ENCODE measurements at places on chromosomes 4 and X. TPM values are rescaled to one million over a fixed set of nuclear protein-coding genes. Genes with fewer than 3 reads are reported as not detected.

DNA sequence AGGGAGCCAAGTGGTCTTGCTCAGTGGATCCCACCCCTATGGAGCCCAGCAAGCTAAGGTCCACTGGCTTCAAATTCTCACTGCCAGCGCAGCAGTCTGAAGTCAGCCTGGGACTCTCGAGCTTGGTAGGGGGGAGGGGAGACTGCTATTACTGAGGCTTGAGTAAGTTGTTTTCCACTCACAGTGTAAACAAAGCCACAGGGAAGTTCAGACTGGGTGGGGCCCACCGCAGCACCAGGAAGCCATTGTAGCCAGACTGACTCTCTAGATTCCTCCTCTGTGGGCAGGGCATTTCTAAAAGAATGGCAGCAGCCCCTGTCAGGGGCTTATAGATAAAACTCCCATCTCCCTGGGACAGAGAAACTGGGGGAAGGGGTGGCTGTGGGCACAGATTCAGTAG lies 721.0 kb upstream of the NDST4 start:
- no peak overlapping the region for H3K27ac ChIP-seq
- no peaks in the 10 kb centered on the region for H3K27me3 ChIP-seq
- DNase-seq: no peak
- no peaks in the 10 kb centered on the region for H3K36me3 ChIP-seq

- H3K4me1 ChIP-seq: no peaks in the 10 kb centered on the region
- DNase-seq: no peak
- no peaks in the 10 kb centered on the region for H3K36me3 ChIP-seq
These were observed 140.0 kb downstream of the TBL1X start for GRCh38 chrX:9604908-9605306.

DNA sequence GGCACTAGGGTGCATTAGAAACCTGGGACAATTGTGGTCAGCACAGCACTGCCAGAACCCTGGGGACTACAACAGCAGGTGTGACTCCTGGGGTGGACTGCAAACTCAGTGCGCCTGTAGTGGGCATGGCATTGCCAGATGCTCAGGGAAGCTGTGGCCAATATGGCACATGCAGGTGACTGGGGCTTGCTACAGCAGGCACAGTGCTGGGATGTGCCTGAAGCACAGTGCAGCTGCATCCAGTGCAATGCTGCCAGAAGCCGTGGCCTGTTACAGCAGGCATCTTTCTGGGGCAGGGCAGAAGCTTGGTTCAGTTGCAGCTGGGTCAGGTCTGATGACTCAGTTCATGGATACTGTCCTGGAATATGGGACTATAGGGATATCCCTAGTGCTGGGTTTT lies 445.8 kb downstream of the CCSER1 start:
- H3K4me1 ChIP-seq: no peaks in the 10 kb centered on the region
- H3K27me3 ChIP-seq: no peaks in the 10 kb centered on the region
- H3K36me3 ChIP-seq: no peaks in the 10 kb centered on the region
- DNase-seq: no peak

Gene RADX
- total RNA-seq: 13.7 TPM

DNA sequence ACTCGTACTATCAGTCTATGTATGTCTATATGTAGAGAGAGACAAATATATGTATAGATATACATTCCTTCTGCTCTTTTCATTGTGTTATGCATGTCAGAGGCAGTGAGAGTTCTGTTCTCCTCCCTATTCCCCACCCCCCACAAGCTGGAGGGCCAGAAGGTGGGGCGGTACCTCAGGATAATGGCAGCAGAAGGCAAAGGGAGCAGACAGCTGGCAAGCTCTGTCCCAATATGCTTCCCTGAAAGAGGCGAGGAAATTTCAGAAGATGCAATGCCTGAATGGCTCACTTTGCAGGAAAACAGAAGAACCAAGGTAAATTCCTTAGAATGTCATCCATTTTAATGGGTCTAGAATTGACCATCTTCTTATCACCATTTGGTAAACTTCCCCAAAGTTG lies 114.4 kb downstream of the NAA11 start:
- no peaks in the 10 kb centered on the region for H3K36me3 ChIP-seq
- no peak for DNase-seq
- no peak overlapping the region for H3K4me3 ChIP-seq
- no peaks in the 10 kb centered on the region for H3K27me3 ChIP-seq

DNA sequence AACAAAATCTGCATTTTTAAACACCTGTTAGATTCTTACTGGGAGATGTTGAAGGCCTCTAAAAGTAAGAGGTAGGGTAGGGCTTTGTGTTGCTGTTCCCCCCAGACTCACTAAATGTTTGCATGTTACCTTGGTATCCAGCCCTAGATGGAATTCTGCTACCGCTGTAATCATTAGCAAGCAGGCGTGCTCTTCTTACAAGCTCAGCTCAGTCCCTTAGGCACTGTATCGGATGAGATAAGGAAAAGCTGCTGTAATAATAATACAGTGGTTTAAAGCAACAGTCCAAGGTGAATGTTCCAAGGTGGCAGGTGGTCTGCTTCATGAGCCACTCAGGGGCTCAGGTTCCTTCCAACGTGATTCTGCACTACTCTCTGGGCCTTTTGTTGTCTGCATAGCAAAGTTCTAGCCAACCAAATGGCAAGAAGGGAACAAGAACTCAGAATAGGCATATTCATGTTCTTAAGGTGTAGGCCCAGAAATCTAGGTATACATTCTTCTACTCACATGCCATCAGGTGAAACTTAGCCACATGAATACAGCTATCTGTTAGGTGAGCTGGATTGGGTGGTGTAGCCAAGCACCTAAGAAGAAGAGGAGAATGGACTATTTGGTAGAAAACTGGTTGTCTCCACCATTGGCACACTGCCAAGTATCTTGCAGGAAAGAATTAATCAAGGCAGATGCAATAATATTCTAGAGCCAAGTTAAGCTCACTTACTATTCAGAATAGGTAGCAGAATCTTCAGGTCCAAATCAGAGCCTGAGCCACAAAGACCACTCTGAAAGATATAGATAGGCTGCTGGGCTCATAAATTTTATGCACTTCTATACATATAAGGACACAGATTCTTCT lies 46.0 kb downstream of the COQ2 start:
- no peak overlapping the region for H3K27ac ChIP-seq
- H3K36me3 ChIP-seq: no peaks in the 10 kb centered on the region
- no peaks in the 10 kb centered on the region for H3K4me1 ChIP-seq
- no peak for DNase-seq
- no peaks in the 10 kb centered on the region for H3K27me3 ChIP-seq
- H3K4me3 ChIP-seq: no peak overlapping the region

DNA sequence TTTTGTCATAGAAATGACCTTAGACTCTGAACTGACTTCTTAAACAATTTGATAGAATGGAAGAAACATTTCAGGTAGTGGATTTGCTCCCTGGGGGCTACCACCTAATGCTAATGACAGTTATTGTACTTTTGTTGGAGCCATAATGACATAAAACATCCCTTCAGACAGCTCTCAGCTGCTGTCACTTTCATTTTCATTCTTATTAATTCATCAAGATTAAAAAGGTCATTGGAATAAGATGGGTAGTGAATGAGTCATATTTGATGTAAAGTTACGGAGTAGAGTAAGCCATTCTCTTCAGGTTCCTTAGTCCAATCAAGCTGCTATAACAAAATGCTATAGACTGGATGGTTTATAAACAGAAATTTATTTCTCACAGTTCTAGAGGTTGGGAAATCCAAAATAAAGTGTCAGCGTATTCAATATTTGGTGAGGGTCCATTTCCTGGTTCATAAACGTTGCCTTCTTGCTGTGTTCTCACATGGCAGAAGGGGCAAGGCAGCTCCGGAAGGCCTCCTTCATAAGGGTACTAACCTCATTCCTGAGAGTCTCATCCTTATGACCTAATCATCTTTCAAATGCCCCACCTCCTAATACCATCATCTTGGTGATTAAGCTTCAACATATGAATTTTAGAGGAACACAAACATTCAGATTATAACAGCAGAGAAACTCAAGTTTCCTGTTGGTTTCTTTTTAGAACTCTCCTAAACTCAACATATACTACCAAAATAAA lies 268.5 kb downstream of the ARAP2 start:
- no peak for DNase-seq
- no peaks in the 10 kb centered on the region for H3K4me1 ChIP-seq
- H3K4me3 ChIP-seq: no peak overlapping the region
- H3K27ac ChIP-seq: no peak overlapping the region
- H3K27me3 ChIP-seq: no peaks in the 10 kb centered on the region

DNA sequence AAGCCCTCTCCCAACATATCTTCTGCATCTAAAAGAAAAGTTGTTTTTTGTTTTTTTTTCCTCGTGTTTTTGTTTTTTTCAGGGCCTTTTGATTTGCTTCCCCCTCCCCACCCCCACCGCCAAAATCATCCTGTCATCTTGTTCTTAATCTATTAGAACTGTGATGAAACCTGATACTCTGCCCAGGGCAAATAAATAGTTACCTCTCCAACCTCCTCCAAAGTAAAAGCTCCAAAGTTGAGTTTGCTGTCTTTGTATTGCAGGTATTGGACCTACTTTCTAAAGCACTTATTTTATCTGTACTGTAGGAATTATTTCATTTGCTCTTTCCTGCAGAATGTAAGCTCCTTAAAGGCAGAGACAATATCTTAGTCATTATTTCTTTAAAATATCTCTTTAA lies 172.9 kb downstream of the SOWAHB start:
- H3K27ac ChIP-seq: no peak overlapping the region
- H3K36me3 ChIP-seq: no peaks in the 10 kb centered on the region
- no peak overlapping the region for H3K4me3 ChIP-seq
- no peak for DNase-seq
- H3K27me3 ChIP-seq: no peaks in the 10 kb centered on the region
- no peaks in the 10 kb centered on the region for H3K4me1 ChIP-seq

DNA sequence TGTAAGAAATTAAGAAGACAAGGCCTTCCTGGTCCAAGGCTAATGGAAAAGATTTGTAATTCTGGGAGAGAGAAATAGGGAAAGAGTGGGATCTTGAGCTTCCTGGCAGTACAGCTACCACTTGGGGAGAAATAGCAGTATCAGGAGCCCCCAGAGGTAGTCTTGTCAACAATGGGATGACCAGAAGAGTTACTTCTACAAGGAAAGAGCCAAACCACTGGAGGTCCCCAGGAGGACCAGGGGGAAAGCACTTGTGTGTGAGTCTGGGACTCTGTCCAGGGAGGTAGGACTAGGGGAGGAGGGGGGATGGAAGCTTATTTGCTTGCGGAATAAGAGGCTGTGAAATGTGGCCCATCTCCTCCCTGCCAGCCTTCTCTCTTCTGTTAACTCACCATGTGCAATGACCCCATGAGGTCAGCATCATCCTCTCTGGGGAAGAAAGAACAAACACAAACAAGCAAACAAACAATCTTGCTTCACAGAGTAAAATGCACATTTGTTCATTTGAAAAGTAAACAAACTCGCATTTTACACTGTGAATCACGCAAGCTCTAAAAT lies 160.1 kb downstream of the STK32B start:
- H3K27ac ChIP-seq: no peak overlapping the region
- peaks cover 4% of the 10 kb centered on the region for H3K4me1 ChIP-seq
- H3K36me3 ChIP-seq: no peaks in the 10 kb centered on the region
- no peak for DNase-seq
- no peak overlapping the region for H3K4me3 ChIP-seq
- no peaks in the 10 kb centered on the region for H3K27me3 ChIP-seq

Gene KIF4A
- not detected for total RNA-seq

GRCh38 chr4:77226939-77227705 lies 70.1 kb downstream of the CCNG2 start:
- no peaks in the 10 kb centered on the region for H3K4me1 ChIP-seq
- H3K27ac ChIP-seq: no peak overlapping the region
- no peaks in the 10 kb centered on the region for H3K27me3 ChIP-seq
- no peaks in the 10 kb centered on the region for H3K36me3 ChIP-seq
- no peak overlapping the region for H3K4me3 ChIP-seq

DNA sequence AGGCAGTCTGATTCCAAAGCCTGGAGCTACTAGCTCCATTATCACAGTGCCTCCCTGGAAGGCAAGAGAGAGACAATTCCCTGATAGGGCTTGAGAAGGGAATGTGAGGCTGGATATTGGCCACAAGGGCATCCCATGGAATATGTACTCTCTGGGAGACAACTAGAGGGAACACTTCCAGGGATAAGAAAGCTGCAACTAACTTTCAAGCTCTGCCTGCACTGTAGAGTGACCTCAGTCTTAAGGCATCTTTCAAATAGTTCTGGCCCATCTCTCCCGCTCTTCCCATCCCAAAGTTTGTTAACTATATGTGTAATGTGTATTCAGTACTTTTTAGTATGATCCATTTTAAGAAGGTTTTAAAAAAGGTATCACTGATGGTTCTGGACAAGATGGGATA lies 13.1 kb upstream of the RNF212 start:
- H3K4me1 ChIP-seq: no peaks in the 10 kb centered on the region
- no peaks in the 10 kb centered on the region for H3K36me3 ChIP-seq
- H3K4me3 ChIP-seq: no peak overlapping the region
- no peaks in the 10 kb centered on the region for H3K27me3 ChIP-seq

- no peak overlapping the region for H3K4me3 ChIP-seq
- no peaks in the 10 kb centered on the region for H3K36me3 ChIP-seq
These were observed 203.8 kb downstream of the ADGRA3 start for GRCh38 chr4:22312113-22312512.

DNA sequence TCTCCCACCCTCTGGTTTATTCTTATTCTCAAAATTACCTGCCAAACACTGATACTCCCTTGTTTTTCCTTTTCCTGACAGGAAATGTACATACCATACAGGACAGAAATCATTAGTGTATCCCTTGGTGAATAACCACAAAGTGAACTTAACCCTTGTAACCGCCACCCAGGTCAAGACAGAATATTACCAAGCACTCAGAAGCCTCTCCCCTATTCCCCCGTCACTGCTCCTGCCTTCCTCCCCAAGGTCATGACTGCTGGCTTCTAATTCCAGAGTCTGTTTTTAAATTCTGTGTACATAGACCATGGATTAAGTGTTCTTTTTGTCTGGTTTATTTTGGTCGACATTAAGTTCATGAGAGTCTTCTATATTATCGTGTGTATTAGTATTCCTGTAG lies 37.7 kb downstream of the HTT start:
- DNase-seq: no peak
- H3K4me3 ChIP-seq: no peak overlapping the region
- no peaks in the 10 kb centered on the region for H3K27me3 ChIP-seq
- no peaks in the 10 kb centered on the region for H3K4me1 ChIP-seq

Gene ARSH
- total RNA-seq: not detected

GRCh38 chrX:71636438-71637252 lies 18.3 kb upstream of the CXCR3 start:
- H3K27ac ChIP-seq: no peak overlapping the region
- H3K4me3 ChIP-seq: no peak overlapping the region
- no peaks in the 10 kb centered on the region for H3K36me3 ChIP-seq
- no peak for DNase-seq
- no peaks in the 10 kb centered on the region for H3K4me1 ChIP-seq

Gene PNMA5
- not detected for total RNA-seq

DNA sequence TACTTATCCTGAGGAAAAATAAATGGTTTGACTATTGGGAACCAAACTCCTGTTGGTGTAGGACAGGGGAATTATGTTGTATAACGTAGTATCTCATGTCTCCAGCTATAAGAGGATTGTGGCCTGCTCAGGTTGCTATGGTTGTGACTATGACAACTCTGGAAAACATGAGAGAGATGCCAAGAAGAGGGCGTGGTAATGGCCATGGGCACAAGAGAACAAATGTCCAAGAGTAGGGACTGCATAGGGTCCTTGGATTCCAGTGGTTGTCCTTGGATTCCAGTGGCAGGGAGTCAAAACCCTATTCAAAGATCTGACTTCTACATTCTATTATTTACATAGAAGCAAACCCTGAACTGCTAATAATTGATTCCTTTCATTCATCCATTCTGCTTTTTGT lies 6.8 kb upstream of the MOB1B start:
- H3K27me3 ChIP-seq: no peaks in the 10 kb centered on the region
- no peak overlapping the region for H3K27ac ChIP-seq
- H3K36me3 ChIP-seq: no peaks in the 10 kb centered on the region
- no peak for DNase-seq

Gene GAGE12J
- not detected for total RNA-seq

All from uterus (tissue), 4 donors.